Stomach (tissue), 19 donors: ENCODE measurements at places on chromosomes 1 and 21. TPM values are rescaled to one million over a fixed set of nuclear protein-coding genes. Genes with fewer than 3 reads are reported as not detected.

The SEC22B gene
- 65.6 TPM for total RNA-seq

DNA sequence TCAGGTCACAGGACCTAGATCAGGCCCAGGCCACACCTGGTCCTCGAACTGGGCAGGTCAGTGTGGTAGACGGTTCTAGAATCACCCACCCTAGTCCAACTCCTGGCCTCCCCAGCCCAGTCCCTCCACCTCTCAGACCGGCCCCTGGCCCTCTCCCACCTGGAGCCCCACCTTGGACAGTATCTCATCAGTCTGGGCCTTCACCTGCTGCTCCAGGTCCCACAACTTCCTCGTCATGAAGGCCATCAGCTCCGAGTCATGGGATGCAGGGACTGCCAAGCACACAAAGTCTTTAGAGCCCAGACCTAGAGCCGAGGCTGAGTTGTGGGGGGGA is 8.7 kb downstream of the UBXN11 start:
- no peak for DNase-seq

The TTC39A gene
- total RNA-seq: 19.3 TPM

- DNase-seq: no peak
These were observed 18.9 kb downstream of the NECAP2 start for GRCh38 chr1:16459352-16459925.

DNA sequence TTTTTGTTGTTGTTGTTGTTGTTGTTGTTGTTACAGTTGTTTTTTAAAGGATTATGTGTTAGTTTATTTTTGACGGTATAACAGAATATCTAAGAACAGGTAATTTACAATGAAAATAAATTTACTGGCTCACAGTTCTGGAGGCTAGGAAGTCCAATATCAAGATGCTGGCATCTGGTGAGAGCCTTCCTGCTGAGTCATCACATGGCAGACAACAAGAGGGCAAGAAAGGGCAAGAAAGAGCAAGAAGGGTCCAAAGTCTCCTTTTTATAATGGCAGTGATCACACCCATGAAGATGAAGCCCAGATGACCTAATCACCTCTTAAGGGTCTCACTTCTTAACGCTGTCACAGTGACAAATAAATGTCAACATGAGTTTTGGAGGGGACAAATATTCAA is 142.1 kb downstream of the NEGR1 start:
- no peak for DNase-seq

The CACNA1E gene
- not detected for total RNA-seq

GRCh38 chr21:46229923-46230260 is 1.3 kb upstream of the LSS start:
- no peak for DNase-seq

The NES gene
- 8.9 TPM for total RNA-seq

The AKNAD1 gene
- not detected for total RNA-seq

DNA sequence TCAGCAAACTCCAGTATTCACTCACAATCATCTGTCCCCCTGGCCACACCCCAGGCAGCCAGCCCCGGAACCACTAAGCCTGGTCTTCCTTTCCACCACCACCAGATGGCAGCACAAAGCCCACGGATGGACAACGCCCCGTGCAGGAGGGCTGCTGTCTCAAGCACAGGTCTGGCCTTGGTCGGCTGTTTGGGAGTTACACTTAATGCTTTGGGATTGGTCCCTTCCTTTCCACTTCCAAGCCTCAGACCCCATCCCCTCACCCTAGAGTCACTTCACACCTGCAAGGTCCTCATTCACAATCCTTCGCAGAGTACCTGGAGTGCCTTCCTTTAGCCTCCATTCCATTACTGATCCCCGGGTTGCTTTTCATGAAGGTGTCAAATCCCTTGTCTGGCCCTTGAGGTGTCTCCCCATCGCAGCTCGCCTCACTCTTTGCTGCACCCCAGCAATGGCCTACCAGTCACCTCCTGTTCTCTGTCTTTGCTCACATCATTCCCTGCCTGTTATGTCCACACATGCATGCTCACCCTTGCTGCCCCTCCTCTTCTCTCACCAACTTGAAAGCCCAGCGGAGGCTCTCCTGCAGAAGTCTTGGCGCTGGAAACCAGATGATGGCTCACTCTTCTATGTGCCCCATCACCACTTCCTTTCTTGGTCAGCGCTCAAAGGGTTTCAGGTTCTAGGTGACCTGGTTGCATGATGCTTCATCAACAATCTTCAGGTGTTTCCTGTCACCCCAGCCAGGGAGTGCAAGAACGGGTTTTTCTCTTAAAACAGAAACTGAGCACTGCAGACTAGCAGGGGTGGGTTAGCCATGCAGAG is 24.9 kb upstream of the KCNA2 start:
- DNase-seq: peak; percentile 88

The KIF26B gene
- 2.9 TPM for total RNA-seq

The MYCBP gene
- total RNA-seq: 2.2 TPM

The CD53 gene
- total RNA-seq: not detected

DNA sequence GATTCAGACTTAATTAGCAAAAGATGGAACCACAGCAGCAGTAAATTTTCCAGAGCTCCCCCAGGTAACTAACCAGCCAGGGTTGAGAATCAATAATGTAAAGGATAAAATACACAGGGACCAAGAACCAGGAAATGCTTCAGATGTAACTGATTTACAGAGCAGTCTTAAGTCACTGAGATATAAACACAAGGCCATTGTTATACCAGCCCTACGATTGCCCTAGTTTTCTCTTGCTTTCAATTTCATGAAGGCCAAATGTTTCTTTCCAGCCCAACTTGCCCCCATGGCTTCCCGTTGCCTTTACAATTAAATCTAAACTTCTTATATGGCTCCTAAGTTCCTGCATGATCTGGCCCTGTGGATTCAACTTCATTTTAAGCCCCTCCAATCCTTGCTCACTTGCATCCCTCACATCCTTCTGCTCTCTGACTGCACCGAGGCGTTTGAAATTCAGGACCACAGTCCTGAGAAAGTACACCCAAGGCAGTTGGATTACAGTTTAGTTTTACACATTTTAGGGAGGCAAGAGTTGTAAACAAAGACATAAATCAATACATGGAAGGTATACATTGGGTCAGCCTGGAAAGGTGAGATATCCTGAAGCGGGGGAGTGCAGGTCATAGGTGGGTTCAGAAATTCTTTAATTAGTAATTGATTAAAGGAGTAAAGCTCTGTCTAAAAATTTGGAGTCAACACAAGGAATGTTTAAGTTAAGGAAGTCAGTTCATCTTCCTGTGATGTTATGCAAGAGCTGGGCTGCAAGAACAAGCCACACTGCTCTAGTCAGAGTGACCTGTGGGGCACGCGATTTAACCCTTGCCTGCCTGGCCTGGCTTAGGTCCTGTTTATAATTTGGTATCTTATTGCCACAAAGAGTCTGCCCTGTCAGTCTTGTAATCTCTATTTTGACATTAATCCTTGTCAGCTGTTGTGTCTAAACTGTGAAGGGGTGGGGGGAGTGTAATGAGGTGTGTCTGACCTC is 69.9 kb upstream of the COG2 start:
- DNase-seq: peak; percentile 42

GRCh38 chr1:69985901-69986439 is 219.4 kb downstream of the LRRC40 start:
- DNase-seq: no peak

The GBP7 gene
- not detected for total RNA-seq

The DCDC2B gene
- total RNA-seq: not detected

The PRKACB gene
- 64.8 TPM for total RNA-seq

- DNase-seq: no peak
These were observed 23.3 kb upstream of the C1orf105 start for GRCh38 chr1:172397221-172397620.

- no peak for DNase-seq
These were observed 63.7 kb upstream of the WNT4 start for GRCh38 chr1:22206551-22207125.

- no peak for DNase-seq
These were observed 13.2 kb upstream of the SLC2A1 start for GRCh38 chr1:42971841-42972291.

The RGSL1 gene
- total RNA-seq: not detected

GRCh38 chr1:179166663-179167417 is 62.6 kb downstream of the ABL2 start:
- no peak for DNase-seq
